Caudate nucleus (tissue), 63 donors: ENCODE measurements at places on chromosomes 1 and 21.

GRCh38 chr21:28025111-28025510 lies 967.6 kb downstream of the LTN1 start:
- no peak for DNase-seq

DNA sequence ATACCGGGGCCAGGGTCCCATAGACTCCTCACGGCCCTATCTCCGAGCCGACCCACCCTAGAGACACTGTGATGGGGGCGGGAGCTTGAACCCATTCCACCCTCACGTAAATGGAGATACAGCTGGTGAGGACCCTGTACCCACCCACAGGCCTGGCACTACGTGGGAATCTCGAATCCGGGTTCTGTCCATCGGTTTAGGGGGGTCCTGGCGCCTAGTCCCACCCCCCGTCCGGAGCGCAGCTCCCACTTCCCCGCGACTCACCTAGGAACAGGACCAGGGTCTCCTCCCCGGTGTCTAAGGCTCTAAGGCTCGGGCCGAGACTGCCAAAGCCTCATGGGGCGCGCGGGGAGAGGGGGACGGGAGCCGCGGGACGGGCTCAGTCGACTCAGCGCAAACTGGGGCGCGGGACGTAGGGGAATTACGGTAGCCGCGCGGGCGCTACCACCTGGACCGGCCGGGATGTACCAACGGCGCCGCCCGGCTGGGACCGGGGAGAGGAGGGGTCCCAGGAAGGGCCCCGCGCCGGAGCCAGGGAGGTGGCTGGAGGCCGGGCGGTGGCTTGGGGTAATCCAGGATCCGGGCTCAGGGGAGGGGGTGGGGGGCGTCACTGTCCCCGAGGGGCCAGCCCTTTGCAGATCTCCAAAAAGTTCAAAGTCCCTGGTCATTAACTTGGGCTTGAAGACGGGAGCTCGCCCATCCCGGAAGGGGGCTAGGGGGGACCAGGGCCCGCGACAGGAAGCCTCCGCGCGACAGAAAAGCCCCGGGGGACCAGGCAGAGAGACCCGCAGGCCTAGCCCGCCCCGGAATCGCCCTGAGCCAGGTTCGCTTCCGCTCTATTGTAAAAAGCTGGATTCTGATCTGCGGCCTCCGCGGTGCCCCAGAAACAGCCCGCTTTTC lies 1.0 kb downstream of the PLEKHG5 start:
- DNase-seq: no peak

GRCh38 chr1:61370913-61371279 lies 288.5 kb downstream of the NFIA start:
- no peak for DNase-seq

DNA sequence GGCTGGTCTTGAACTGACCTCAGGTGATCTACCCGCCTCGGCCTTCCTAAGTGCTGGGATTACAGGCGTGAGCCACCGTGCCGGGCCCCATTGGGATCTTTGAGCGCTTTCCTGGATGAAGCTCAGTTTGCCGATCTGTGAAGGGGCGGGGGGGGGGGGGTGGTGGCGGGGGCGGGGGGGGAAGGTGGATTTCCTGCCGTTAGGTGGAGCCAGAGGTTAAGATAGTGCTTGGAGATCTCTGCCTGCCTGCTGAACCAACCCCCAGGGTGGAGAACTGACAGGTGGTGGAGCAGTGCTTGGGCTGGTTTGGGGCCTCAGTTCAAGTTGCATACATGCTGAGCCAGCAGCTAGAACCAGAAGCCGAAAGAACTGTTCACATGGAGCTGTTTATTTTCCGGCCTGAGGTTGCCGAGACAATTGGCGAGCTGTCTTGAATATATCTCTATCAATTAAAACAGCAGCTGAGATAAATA lies 1.7 kb downstream of the TMCC2 start:
- DNase-seq: peak; percentile 88

DNA sequence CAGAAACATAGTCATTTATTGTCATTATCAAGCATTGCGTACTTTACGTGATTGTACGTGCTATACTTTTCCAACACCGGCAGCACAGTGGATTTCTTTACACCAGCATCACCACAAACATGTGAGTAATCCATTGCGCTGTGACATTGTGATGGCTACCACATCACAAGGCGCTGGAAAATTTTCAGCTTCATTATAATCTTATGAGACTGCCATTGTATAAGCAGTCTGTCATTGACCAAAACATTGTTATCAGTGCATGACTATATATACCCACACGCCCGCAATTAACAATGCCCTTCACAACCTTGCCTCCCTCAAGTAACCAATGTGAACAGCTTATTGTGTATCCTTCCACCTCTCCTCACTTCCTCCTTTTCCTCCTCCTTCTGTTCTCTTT lies 137.6 kb downstream of the ZZZ3 start:
- no peak for DNase-seq

- no peak for DNase-seq
Measured at GRCh38 chr1:80363689-80364475, 1357.4 kb upstream of the ADGRL4 start.

DNA sequence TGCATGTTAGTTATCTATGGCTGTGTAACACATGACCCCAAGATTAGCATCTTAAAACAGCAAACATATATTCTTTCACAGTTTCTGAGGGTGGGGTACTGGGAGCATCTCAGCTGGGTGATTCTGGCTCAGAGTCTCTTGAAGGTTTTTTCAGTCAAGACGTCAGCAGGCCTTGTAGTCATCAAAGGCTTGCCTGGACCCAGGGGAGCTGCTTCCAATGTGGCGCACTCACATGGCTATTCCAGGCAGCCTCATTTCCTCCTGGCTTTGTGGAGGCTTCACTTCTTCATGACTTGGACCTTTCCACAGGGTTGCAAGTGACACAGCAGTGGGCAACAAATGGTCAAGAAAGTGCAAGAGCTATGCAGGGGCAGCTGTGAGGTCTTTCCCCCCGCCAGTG lies 114.7 kb downstream of the ACTL8 start:
- no peak for DNase-seq

DNA sequence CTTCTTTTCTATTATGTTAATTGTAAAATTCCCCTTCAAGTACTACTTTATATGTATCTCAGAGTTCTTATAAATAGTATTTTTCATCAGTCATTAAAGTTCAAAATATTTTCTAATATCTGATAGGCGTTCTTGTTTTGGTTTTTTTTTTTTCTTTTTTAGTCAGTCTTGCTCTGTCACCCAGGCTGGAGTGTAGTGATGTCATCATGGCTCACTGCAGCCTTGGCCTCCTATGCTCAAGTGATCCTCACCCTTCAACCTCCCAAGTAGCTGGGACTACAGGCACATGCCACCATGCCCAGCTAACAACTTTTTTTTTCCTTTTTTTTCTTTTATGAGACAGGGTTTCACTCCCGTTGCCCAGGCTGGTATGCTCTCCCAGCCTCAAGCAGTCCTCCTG lies 27.3 kb downstream of the AGMAT start:
- no peak for DNase-seq

- no peak for DNase-seq
Measured at GRCh38 chr1:1191734-1192133, 14.7 kb downstream of the TNFRSF18 start.

GRCh38 chr1:47797575-47797974 lies 199.6 kb downstream of the TRABD2B start:
- no peak for DNase-seq

- no peak for DNase-seq
Measured at GRCh38 chr1:82398357-82398756, 597.6 kb downstream of the ADGRL2 start.

DNA sequence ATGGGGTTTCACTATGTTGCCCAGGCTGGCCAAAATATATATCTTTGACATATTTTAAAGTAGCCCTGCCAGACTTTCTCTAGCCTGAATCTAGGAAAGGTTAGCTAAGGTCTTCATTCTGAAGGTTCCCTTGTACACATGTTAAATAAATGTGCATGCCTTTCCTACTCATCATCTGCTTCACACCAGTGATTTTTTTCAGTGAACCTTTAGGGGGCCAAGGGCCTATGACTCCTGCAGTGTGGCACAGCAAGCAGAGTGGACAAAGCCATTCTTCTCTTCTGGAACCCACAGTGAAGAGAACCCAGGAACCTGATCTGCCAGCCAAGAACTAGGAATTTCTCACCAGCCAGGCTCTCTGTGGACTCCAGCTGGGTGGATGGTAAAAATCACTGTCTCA lies 22.9 kb downstream of the CBR1 start:
- no peak for DNase-seq
